Dermis blood vessel endothelial cell (primary cell): ENCODE measurements at places on chromosomes 12 and 14. TPM values are rescaled to one million over a fixed set of nuclear protein-coding genes. Genes with fewer than 3 reads are reported as not detected.

Gene RNASE2
- 0.14 TPM in 1 of 2 replicates, not detected in the other for total RNA-seq

Gene DNAJC22
- 0.85 and 1.1 TPM in 2 replicates for total RNA-seq

Gene TRHDE
- total RNA-seq, result 0.05 and 0.51 TPM in 2 replicates

Gene EID3
- total RNA-seq, result 5.4 and 6.8 TPM in 2 replicates

Gene RIPK3
- total RNA-seq, result 4.7 and 5.8 TPM in 2 replicates

Gene DPPA3
- not detected in 2 replicates for total RNA-seq

Gene TAS2R50
- 2.3 and 3.6 TPM in 2 replicates for total RNA-seq
